ENCODE measurements at places on chromosomes 16 and 17.

DNA sequence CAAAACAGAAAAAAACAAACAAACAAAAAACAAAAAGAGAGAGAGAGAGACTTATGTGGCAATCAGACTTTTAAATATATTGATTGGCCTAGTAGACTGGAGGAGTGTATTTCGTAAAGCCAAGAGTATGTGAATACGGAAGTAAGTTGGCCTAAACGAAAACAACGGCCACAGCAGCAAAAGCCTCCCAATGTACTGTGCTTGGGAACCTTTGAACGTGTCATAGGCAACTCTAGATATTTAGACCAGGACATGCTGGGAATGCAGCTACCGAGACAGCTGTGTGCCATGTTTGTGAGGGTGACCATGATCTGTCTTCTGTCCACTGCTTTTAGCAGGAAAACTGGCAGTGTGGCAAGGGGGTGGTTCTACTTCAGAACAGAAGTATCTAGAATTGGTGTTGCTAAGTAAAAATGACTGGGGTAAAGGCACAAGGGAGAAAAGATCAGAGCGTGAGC, 7.4 kb downstream of the MAF start:
- DNase-seq: no peak

DNA sequence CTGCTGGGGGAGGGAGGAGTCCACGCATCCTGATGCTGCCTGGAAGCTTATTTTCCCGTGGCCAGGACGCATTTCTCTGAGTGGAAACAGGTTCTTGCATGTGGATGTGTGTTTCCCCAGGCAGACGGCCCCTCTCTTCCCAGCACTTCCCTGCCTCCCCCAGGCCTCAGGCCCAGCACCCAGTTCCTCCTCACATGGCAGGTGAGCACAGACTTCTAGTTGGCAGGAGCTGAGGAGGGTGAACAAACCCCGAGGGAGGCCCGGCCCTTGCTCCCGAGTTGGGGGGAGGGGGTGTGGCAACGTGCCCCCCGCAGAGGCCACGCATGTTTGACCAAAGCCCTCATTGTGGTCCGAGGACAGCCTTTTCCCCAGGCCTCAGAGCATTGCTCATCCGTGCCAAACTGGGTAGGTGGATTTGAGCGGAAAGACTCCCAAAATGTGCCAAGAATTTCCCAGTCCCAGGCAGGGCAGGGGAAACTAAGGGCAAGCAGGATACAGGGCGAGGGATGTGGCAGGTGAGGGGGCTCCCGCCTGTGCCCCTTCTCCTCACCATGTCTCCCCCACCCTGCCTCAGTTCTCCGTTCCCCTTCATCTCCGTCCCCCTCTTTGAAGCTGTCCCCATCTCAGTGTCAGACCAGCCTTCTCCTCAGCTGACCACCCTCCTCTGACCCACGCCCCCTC, 1.5 kb upstream of the SPEM1 start:
- no peak for DNase-seq

- no peak for DNase-seq
Observed at GRCh38 chr17:68993112-68993511, 37.9 kb upstream of the ABCA8 start.

- no peak for DNase-seq
Observed at GRCh38 chr16:81946206-81946605, 65.1 kb downstream of the SDR42E1 start.

- DNase-seq: no peak
Observed at GRCh38 chr16:54630284-54630967, 300.2 kb upstream of the IRX5 start.

DNA sequence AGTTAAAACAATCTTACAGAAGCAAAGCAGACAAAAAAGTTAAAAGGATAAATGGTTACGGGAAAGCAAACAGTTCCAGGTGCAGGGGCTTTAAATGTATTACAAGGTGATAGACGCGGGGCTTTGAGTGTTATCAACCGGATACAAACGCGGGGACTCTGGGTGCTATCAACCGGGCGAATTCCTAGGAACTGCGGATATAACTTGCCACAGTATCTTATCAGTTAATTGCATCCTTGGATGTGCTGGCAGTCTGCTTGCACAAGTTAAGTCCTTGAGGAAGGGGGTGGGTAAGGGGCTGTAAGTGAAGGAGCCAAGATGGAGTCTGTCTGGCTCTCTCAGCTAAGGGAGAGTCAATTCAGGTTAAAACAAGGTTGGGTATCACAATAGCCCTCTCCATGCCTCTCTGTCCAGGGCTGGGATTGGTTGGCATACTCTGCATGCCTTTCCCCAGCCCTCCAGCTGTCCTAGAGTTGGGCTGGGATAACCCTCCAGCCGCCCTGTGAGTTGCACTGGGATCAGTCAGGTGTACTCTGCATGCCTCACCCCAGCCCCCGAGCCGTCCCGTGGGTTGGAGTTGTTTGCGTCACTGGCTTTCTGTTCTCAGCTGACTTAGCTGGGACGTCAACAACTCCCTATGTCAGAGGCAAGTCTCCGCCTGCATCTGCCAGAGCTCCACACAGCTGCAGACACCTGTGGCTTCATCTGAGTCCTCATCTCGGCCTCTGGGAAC, 40.9 kb downstream of the TMEM235 start:
- DNase-seq: no peak

DNA sequence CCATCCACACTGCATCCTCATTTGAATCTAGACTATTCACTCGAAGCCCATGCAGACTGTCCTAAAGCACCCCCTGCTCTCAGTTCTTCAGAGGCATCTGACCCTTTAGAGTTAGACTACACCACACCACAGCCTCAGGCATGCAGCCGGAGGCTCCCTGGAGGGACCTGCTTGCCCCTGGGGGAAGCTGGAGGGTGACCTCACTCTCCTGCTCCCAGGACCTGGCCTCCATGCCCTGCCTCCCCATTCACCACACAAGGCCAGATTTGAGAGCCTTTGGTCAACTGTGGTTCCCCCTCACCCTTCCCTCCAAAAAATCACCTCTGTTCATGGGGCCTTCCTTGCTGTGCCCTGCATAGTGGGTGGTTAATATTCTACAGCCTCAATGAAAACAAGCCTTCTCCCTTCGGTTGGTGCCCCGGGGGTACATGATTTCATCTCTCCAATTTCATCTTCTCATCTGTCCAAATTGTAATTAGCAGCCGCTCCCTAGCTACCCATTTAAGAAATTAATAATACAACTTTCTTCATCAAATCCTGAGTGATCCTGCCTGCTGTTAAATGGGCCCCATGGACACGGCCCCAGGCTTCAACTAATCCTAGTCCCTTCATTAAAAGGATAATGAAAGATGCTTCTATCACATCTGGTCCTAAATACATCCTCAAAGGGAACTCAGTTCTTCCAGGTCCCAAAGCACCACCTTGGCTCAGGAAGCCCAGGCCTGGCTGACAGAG, 24.4 kb downstream of the ABCC12 start:
- no peak for DNase-seq

- no peak for DNase-seq
Observed at GRCh38 chr17:48294020-48294805, 135.8 kb downstream of the SKAP1 start.

GRCh38 chr16:53745086-53745485, 41.1 kb downstream of the FTO start:
- no peak for DNase-seq

GRCh38 chr16:15950161-15950854, 892 bp downstream of the ABCC1 start:
- DNase-seq: no peak

DNA sequence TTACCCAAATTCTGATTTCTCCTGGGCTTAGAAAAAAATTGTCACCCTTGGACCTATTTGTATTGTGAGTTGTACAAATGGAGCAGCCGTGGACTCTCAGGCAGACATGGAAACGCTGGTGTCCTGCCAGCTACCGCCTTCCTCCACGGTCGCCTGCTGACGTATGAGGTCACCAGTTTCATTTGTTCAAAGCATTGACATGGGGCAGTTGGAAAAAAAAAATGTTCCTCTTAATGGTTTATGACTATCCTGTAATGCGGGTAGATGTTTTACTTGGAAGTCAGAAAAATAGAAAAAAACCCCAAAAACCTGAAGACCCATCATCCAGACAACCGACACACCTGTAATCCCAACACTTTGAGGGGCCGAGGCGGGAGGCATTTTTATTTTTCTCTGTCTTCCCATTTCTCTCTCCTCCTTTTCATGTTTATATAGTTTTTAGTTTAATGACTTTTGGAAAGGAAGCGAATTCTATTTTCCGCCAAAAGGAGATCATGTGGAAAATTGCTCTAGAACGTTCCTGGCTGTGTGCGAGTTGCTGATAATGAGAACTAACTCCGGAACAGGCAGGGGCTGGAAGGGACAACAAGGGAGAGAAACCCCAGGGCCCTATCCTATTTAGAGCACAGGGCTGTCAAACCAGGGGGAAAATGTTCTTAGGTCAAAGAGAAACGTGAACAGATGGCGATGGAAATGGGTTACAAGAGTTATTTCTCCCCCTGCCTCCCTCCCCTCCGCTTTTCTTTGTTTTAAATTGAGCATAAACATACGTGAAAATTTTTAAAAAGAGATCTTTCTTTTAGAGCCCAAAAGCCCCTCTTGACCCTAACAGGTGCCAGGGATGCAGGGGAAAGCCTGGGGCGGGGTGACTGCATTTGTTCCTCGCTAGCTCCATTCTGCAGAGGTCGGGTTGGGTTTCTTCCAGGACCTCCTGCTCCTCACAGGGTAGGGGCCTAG, 13.7 kb downstream of the DNAH17 start:
- DNase-seq: no peak

DNA sequence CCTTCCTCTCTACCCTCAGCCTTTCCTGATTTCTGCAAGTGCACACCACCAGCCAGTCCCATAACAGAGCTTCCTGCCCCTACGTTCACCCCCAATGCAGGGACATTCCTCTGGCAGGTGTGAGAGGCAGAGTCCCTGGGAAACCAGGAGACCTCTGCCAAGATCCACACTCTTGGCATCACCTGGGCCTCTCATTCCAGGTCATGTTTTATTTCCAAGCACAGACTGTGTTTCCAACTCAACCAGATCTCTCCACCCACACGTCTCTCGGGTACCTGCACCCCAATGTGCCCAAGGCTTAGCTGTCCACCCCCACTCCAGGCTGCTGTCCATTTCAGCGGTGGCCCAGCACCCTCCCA, 21.0 kb upstream of the PHB1 start:
- no peak for DNase-seq

- peak; percentile 37 for DNase-seq
Observed at GRCh38 chr16:30185683-30186421, 2.5 kb downstream of the CORO1A start.

- DNase-seq: no peak
Observed at GRCh38 chr17:5019475-5019956, 15.7 kb downstream of the SLC52A1 start.

DNA sequence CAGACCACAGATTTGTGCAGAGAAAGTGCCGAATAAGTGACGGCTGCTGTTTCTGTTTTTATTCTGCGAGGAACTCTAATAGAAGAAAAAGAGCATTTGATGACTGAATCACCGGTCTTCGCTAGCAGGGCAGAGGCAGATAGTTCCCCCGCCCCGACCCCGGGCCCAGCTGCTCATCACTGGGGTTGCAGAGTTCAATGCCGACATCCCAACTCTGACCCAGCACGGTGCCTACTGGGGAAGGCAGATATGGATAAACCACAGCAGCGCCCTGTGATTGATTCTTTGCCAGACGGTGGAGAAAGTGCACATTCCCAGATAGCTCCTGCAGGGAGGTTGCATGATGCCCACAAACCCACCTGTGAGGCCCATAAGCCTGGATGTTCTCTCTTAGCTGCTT, 357.9 kb upstream of the HSBP1 start:
- DNase-seq: no peak

GRCh38 chr16:80936410-80936809, 70.3 kb downstream of the CMC2 start:
- no peak for DNase-seq

GRCh38 chr17:80892019-80892855, 99.4 kb upstream of the CHMP6 start:
- DNase-seq: peak; percentile 56

GRCh38 chr17:16197276-16197675, 18.1 kb downstream of the NCOR1 start:
- no peak for DNase-seq

DNA sequence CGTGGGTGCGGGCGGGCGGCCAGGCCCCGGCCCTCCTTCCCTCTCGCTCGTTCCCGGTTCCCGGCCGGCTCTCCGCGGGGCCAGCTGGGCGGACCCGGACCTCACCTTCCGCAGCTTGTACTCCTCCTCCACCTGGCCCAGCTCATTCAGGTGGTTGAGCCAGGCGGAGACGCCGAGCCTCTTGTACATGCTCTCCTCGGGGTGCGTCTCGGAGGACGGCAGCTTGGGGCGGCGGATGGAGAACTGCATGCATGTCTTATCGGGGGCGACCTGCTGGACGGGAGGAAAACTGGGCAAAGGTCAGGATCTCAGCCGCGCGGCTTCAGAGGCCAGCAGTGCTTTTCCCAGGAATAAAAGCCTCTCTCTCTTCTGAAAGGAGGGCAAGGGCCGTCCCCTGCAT, 85.4 kb downstream of the TBC1D16 start:
- no peak for DNase-seq

DNA sequence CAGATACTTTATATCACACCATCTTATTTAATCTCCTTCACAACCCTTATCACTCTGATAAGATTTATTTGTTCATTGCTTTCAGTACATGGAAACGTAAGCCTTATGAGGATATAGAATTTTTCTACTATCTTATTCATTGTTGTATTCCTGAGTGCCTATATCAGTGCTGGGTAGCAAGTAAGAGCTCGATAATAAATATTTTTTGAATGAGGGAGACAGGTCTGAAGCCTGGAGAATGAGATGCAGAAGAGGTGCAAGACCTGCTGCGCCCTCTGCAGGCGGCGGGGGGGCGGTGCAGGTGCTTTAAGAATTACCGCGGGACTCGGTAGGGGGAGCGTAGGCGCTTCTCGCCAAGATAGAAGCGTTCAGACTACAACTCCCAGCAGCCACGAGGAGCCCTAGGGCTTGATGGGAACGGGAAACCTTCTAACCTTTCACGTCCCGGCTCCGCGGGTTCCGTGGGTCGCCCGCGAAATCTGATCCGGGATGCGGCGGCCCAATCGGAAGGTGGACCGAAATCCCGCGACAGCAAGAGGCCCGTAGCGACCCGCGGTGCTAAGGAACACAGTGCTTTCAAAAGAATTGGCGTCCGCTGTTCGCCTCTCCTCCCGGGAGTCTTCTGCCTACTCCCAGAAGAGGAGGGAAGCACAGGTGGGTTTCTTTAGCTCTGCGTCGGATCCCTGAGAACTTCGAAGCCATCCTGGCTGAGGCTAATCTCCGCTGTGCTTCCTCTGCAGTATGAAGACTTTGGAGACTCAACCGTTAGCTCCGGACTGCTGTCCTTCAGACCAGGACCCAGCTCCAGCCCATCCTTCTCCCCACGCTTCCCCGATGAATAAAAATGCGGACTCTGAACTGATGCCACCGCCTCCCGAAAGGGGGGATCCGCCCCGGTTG, at the start of gene WRAP53:
Gene WRAP53, plus strand, starts transcription at position 570 of the 900 bp plus-strand sequence. Its CDS starts 172 bp downstream, at position 742.
- peak; percentile 93 for DNase-seq

GRCh38 chr17:19718613-19719354, 2.4 kb upstream of the SLC47A2 start:
- DNase-seq: no peak

GRCh38 chr16:82834151-82834815, 207.5 kb downstream of the CDH13 start:
- no peak for DNase-seq

GRCh38 chr17:45334701-45335677, 18.2 kb upstream of the MAP3K14 start:
- no peak for DNase-seq

- DNase-seq: no peak
Observed at GRCh38 chr17:8475781-8476180, 40.1 kb downstream of the NDEL1 start.
